ENCODE measurements at places on chromosomes 1 and 21.

DNA sequence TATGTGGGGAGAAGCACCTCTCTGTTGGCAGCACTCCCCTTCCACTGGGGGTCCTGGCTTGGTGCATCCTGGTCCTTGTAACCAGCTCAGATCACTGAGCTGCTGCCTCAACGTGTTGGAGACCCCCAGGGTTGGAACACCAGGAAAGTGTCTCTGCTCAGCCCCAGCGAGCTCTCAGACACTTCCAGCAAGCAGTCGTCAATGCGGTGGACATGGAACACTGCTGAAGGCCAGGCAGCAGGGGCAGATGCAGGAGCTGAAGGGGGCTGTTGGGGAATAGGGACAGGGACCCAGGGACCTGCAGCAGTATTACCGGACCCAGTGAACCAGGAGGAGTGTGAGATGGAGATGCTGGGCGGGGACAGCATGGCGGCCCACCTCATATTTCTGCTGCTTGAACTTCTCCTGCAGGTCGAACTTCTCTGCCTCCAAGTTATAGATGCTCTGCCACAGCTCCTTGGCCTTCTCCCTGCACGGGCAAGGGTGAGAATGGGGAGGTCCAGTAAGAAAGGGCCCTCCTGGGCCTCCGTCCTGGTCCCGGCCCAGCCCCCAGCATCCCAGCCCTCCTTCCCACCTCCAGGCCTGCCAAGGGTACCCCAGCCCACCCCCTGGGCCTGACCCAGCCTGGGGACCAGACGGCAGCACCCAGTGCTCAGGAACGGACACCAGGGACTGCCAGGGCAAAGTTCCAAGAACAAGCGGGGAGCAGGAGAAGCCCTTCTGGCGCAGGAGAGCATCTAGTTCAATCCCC lies 16.4 kb downstream of the TNNT2 start:
- DNase-seq = no peak

DNA sequence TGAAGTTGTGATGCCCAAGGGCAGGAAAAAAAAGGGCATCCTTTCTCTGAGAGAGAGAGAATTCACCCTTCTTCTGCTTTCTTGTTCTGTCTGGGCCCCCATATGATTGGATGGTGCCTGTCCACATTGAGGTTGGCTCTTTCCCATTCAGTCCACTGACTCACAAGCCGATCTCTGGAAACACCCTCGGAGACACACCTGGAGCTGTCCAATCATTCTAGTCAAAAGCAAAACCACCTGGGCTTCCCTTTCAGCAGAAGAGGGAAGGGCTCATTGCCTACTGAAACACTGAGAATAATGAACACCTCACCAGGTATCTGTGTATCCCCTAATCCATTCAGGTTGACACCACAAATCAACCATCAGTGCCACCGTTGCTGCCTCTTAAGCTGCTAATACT lies 103.7 kb upstream of the GNG12 start:
- no peak for DNase-seq

GRCh38 chr1:55928576-55928975 lies 650.8 kb downstream of the PLPP3 start:
- DNase-seq = no peak

DNA sequence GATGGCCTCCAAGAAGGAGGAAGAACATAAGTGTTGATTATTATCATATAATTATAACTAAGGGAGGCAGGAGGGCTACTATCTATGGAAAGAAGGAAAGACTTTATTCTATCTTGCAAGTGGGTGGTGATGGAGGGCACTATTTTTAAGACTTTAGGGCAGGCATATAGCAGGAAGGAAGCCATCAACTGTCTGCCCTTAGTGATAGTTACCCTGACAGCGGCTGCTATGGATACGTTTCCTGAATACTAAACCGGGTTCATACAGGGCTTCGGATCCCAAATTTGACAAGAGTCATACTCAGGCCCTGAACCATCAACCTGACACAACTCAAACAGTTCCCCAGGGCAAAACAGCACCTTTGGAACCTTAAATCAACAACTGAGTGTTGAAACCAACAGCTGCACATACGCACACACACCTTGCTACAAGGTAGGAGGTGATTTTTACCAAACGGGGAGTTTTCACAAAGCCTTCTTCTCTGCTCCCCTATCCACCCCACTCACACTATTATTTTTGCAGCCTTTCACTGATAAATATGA lies 397.2 kb downstream of the OMA1 start:
- no peak for DNase-seq

DNA sequence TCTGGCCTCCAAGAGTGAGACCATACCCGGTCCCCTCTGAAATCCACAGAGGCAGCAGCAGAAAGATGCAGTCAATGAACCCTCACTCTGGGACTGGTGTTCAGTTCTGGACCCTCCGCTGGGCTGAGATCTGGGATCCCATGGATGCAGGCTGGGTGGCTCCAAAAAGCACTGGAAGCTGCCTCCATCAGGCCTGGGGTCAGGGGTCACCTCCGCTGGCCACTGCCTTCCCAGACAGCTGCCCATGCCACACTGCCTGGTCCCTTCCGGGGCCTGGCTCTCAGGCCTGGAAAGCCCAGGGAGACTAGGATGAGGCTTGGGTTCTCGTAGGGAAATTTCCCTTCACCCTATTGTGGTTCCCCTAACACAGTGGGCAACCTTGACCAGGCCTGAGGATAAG lies 21.4 kb upstream of the PADI4 start:
- no peak for DNase-seq

- no peak for DNase-seq
Measured at GRCh38 chr1:243234978-243235647, 20.0 kb downstream of the CEP170 start.

All from activated naive CD4-positive, alpha-beta T cell treated with anti-CD3 and anti-CD28 coated beads, Interleukin-2, amount 50 U/mL, for 16 hours (primary cell).